A549 (cell line): ENCODE measurements at places on chromosomes 6 and 20.

DNA sequence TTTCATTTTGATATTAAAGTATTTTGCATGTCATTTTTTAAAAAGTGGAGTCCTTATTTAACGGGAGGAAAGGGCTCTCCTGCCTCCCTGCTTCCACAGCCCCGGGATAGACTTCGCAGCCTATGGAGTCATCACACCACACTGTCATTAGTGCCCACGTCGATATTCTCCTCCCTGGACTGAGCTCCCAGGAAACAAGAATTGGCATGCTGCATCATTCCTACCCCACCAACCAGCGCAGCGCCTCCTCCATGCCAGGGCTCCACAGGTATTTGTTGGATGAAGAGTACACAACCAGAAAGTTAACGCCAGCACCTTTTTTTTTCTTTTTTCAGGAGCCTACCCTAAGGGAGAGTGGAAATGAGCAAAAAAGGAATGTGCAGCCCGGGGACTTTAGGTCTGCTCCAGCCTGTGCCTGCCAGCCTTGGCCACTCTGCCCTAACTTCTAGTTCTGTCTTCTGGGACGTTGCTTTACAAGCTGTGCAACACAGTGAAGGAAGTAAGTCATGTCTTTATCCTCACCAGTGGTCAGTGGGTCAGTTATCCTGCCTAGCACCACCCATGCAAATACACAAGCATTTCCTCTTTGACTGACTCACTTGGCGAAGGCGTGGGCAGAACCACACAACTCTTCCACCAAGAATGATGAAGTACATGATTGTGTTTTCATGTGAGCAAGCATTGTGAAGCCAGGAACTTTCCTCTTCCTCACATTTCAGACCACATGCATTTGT, 180.7 kb upstream of the UST start:
- DNase-seq, result no peak

- peak; percentile 27 for DNase-seq
Measured at GRCh38 chr6:26383624-26384417, 913 bp downstream of the BTN2A2 start.

GRCh38 chr6:9527679-9528286, 887.1 kb downstream of the TFAP2A start:
- no peak for DNase-seq

GRCh38 chr6:35400901-35401311, 51.2 kb upstream of the FANCE start:
- peak; percentile 32 for DNase-seq

GRCh38 chr6:42522942-42523814, 40.7 kb upstream of the UBR2 start:
- DNase-seq, result no peak

GRCh38 chr20:17654649-17655285, 27.3 kb downstream of the RRBP1 start:
- peak; percentile 37 for DNase-seq

DNA sequence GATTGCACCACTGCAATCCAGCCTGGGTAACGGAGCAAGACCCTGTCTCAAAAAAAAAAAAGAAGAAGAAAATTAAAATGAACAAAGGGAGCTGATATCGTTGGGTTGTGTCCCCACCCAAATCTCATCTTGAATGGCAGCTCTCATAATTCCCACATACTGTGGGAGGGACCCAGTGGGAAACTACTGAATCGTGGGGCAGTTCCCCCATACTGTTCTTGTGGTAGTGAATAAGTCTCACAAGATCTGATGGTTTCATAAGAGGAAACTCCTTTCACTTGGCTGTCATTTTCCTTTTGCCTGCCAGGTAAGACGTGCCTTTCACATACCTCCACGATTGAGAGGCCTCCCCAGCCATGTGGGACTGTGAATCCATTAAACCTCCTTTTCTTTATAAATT, 149.4 kb downstream of the PREX1 start:
- DNase-seq, result no peak

GRCh38 chr6:146753306-146753705, 154.5 kb downstream of the ADGB start:
- DNase-seq, result no peak

- no peak for DNase-seq
Measured at GRCh38 chr6:111551521-111552231, 54.0 kb downstream of the TRAF3IP2 start.
